Left cardiac atrium (tissue), 4 donors: ENCODE measurements at places on chromosomes 13 and 19.

DNA sequence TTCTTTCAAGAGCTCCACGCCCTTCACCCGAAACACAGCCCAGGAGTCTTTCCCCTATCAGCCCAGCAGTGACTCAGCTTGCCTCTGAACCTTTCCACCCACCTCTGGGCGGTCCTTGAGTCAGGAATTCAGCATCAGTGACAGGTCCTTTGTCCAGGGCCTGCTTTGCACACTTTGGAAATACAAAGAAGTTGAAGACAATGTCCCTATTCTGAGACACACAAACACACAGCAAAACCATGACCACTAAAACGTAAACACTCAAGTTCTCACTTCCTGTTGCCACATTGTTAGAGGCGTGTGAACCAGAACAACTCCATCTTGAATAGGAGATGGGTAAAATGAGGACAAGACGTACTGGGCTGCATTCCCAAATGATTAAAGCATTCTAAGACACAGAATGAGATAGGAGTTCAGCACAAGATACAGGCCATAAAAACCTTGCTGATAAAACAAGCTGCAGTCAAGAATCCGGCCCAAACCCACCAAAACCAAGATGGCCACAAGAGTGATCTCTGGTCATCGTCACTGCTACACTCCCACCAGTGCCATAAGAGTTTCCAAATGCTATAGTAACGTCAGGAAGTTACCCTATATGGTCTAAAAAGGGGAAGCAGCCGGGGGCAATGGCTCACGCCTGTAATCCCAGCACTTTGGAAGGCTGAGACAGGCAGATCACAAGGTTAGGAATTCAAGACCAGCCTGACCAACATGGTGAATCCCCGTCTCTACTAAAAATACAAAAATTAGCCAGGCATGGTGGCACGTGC lies 49.2 kb upstream of the ATP12A start:
- DNase-seq, result no peak

DNA sequence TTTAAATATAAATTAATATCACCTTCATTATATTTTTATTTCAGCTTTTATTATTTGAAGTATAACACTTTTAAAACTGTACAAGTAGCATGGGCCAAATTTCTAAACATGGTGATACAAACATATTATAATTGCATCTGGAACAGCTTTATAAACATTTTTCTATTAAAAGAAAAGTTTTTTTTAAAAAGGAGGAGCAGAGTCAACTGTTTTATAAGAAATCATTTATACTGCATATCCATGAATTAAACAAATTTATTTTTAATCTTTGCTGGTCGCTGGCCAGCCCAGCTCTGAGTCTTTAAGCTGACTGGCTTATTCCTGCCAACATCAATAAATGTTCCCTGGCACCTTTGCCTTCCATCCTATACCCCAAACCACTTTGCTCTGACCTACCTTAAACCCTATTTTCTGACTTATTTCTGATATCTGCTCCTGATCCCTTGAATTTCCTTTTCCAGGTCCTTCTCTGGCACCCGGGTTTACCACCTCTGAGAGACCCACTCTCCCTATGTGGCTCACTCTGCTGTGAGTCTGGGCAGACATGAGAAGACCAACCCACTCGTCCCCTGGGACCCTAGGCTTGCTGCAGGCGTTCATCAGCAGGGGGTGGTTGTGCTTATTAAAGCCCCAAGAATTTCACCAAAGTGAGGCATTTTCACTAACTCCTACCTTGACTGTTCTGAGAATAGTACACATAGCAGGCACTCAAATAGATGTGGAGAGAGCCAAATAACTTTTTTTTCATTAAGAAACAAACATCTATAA lies 220.3 kb downstream of the KLF12 start:
- DNase-seq, result no peak

- DNase-seq, result peak; percentile 58
Measured at GRCh38 chr13:42041684-42042035, 6.8 kb upstream of the DGKH start.

GRCh38 chr19:31389874-31390273 lies 40.6 kb upstream of the TSHZ3 start:
- no peak for DNase-seq

DNA sequence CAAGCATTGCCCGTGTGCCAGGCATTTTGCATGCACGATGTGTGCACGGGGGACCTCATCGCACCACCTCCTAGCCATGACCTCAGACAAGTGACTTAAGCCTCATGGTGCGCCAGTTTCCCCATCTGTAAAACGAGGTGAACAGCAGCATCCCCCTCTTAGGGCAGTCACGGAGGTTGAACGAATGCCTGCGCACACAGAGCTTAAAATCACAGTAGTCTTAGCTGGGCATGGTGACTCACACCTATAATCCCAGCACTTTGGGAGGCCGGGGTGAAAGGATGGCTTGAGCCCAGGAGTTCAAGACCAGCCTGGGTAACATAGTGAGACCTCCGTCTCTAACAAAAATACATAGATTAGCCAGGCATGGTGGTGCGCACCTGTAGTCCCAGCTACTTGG lies 48.6 kb downstream of the PIN1 start:
- no peak for DNase-seq

- DNase-seq, result no peak
Measured at GRCh38 chr19:40419066-40419612, 6.0 kb upstream of the PRX start.

DNA sequence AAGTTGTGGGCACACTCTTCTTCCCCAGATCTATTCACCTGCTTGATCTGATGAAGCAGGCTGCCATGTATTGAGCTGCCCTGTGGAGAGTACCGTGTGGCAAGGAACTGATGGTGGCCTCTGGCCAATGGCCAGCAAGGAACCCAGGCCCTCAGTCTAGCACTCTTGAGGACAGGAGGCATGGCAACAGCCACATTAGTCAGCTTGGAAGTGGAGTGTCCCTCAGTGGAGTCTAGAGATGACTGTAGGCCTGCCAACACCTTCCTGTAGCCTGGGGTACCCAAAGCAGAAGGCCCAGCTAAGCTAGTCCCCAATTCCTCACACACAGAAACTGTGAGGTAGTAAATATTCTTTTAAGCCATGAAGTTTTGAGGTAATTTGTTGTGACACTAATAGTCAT lies 412.5 kb downstream of the DACH1 start:
- DNase-seq, result no peak

GRCh38 chr19:4234862-4235201 lies 5.5 kb downstream of the EBI3 start:
- DNase-seq, result no peak

- no peak for DNase-seq
Measured at GRCh38 chr19:30778061-30778460, 405.9 kb downstream of the ZNF536 start.

DNA sequence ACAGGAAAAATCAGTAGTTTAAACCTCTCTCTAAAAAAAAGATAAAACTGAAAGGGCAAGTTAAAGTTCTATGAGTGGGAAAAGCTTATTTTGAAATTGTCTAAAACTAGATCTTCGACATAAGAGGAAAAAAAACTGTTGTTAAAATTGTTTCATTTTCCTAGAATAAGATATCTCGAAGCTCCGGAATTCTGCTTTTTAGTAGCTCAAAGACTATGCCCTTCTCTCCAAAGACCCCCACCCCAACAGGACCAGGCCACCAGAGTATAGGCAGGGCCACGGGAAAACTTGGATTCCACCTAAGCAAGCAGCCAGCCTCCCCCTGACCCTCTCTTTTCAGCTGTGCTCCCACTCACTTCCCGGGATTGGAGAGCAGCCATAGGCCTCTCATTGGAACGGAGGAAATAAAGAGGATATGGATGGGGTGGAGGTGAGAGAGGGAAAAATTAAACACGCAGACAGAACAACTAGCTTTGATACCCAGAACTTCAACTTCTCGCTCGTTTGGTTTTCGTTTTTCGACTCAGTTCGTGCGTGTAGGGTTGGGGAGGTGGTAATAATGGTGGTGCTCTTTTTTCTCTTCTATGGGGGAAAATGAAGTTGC lies 3.0 kb downstream of the POU4F1 start:
- no peak for DNase-seq

DNA sequence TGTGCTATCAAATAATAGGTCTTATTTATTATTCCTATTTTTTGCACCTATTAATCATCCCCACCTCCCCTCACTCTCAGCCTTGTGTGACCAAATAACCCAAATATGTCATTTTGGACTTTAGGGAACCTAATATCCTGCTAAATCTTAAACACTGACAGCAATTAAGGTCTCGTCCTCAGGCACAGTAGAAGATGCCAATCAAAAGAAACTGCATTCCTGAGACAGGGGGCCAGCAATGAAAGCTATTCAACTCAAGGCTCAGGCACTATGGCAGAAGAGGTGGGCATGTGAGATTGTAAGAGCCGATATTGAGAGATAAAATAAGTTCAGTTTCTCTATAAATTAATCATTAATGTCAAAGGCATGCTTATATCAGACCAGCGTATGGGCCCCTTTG lies 1437.7 kb upstream of the PCDH9 start:
- no peak for DNase-seq

GRCh38 chr19:36049080-36049698 lies 4.9 kb downstream of the THAP8 start:
- no peak for DNase-seq

DNA sequence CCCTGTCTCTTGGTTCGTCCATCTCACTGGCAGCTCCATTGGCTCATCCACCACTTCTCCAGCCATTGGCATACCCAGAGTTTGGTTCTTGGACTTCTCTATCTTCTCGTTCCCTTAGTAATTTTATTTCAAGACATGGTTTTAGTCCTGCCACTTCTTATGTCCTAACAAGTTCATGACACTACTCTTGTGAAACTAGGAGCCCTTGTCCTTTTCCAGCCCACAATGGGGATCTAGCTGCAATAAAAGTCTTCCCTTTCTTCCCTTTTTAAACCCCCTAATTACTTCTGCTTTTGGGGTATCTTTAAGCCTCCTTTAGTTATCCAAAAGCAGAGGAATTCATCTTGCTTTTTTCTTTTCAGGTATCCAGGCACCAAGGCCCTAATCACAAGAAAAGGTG lies 2.9 kb upstream of the RCBTB2 start:
- no peak for DNase-seq

DNA sequence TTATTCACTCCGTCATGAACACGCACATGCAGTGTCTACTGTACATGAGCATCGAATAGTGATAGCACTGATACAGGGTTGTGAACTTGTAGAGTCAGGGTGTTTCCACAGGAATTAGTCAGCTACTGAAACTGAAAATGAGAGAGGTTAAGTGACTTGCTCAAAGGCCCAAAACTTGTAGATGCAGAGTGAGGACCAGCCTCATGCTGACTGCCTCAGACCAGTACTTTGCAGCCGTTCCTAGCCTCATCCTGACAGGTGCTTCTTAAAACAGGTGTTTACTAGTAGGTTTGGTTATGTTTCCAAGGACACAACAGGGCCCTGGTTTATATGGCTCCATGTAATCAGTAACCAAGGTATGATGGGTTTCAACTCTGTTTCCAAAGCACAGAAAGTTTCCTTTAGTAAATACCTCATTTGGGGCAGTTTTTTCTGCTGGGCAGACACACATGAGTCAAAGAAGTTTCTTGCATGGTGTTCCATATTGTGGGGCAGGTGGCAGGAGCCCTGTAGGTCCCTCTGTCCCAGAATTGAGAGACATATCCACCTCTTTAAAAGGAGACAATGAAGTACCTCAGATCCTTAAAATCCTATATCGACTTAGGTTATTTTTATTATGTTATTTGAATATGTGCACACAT lies 16.0 kb downstream of the FGF9 start:
- DNase-seq, result no peak

GRCh38 chr13:49417161-49417560 lies 26.7 kb downstream of the CAB39L start:
- no peak for DNase-seq

- DNase-seq, result no peak
Measured at GRCh38 chr13:24022568-24022967, 125.3 kb upstream of the C1QTNF9B start.

GRCh38 chr13:106003651-106004050 lies 531.8 kb downstream of the EFNB2 start:
- no peak for DNase-seq

- DNase-seq, result no peak
Measured at GRCh38 chr13:108985166-108985565, 355.8 kb downstream of the MYO16 start.

GRCh38 chr13:73998631-73999030 lies 135.6 kb downstream of the KLF12 start:
- no peak for DNase-seq

GRCh38 chr13:45178349-45179162 lies 22.3 kb downstream of the KCTD4 start:
- no peak for DNase-seq
